ENCODE measurements at places on chromosomes 6 and 20.

GRCh38 chr6:23371132-23371915 lies 754.7 kb upstream of the NRSN1 start:
- no peak for DNase-seq

DNA sequence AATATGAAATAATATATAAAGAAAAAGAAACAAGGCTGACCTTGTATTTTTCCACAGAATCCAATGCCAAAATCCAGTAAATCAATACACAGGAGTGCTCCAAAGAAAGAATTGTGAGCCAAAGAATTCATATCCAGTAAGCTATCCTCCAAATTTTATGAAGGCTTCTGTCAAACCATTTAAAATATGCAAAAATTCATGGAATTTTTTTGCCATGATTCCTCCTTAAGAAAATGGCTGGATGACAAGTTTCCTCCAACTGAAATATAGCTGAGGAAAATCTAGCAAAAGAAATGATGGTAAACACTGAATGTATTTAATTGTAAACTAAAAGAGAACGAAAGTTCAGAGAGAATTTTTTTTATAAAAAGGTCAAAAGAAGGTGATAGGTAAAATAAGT lies 290.3 kb downstream of the UBE3D start:
- DNase-seq: no peak

- DNase-seq: peak; percentile 50
Observed at GRCh38 chr20:36493051-36493800, 48.1 kb upstream of the MYL9 start.

GRCh38 chr20:63335711-63336110 lies 25.4 kb downstream of the CHRNA4 start:
- DNase-seq: no peak

DNA sequence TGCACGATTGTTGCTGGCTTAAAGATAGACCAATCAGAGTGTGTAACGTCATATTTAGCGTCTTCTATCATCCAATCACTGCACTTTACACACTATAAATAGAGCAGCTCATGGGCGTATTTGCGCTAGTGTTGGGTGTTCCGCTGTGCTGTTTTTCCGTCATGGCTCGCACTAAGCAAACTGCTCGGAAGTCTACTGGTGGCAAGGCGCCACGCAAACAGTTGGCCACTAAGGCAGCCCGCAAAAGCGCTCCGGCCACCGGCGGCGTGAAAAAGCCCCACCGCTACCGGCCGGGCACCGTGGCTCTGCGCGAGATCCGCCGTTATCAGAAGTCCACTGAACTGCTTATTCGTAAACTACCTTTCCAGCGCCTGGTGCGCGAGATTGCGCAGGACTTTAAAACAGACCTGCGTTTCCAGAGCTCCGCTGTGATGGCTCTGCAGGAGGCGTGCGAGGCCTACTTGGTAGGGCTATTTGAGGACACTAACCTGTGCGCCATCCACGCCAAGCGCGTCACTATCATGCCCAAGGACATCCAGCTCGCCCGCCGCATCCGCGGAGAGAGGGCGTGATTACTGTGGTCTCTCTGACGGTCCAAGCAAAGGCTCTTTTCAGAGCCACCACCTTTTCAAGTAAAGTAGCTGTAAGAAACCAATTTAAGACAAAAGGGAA lies 57.9 kb downstream of the TRIM38 start:
- DNase-seq: peak; percentile 89

GRCh38 chr20:13665709-13666395 lies 27.1 kb upstream of the TASP1 start:
- no peak for DNase-seq

DNA sequence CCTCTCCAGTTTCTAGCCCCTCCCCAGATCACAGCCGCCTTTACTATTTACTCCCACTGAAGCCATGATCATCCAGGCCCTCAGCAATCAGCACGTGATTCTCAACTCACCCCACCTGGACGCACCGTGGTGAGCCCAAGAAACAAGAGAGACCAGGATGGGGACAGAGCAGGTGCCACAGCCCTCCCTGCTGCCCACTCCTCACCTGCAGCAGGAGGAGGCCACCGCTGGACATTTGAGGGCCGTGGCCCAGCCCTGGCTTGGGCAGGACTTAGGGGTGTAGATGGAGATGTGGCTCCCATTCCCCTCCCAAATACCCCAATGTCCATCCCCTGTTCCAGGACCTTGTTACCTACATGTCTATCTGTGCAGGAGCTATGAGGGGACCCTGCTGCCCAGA lies 20.3 kb downstream of the HLA-F start:
- no peak for DNase-seq

DNA sequence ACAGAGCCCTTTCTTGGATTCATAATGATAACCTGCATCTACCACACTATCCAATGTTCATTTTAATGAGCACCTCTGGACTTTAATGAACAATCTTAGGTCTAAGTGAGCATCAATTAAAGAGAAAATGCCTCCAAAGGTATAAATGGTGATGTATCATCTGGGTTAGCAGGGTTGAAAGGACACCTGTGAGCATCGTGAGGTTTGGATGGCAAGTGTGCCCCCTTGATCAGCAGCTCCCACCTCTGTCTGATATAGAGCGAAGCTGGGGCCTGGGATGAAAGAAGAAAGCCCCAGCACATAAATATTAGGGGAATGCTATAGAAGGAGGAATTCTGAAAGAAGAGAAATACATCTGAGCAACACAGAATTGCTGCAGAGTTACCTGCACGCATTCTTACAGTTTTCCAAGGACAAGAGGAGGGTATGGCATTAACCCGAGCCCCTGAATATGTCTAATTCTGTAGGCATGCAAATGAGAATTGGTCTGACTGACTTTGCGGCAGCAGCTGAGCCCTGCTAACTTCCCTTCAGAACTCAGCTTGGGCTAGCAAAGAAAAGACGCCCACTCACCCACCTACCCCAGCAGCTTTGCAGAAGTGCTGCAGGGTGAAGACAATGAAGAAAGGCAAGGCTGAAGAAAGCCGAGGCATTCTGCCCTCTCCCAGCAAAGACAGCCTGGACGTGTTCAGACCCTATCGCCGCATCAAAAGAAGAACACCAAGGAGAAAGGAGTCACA lies 136.2 kb downstream of the GMPR start:
- DNase-seq: no peak

DNA sequence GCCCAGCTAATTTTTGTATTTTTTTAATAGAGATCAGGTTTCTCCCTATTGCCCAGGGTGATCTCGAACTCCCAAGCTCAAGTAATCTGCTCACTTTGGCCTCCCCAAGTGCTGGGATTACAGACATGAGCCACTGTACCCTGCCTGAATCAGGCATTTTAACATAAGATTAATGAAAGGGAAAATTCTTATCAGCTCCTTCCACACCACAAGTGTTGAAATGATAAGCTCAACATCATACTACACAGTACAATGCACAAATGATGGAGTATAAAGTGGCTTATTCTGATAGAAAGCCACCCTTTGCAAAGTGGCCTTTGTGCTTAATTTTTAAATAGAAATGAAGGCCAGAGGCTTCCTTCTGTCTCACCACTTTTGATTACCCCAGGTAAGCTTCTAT lies 71.3 kb upstream of the MCHR2 start:
- no peak for DNase-seq

DNA sequence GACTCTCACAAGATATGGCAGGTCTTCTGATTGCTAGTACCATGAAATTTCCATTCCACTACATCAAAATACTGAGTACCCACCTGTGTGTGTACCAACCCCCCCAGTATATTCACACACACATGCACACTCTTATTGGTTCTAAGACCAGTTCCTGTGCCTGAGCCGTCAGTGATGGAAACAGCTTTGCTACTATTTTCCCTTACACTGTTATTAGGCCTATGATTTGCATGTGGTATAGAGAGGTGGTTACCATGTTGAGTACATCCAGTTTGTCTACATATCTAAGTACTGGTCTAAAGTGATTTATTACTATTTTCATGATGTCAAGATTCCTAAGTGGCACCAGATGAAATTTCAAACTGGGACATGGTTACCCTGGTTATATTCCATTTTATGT lies 459.9 kb downstream of the BCKDHB start:
- no peak for DNase-seq

DNA sequence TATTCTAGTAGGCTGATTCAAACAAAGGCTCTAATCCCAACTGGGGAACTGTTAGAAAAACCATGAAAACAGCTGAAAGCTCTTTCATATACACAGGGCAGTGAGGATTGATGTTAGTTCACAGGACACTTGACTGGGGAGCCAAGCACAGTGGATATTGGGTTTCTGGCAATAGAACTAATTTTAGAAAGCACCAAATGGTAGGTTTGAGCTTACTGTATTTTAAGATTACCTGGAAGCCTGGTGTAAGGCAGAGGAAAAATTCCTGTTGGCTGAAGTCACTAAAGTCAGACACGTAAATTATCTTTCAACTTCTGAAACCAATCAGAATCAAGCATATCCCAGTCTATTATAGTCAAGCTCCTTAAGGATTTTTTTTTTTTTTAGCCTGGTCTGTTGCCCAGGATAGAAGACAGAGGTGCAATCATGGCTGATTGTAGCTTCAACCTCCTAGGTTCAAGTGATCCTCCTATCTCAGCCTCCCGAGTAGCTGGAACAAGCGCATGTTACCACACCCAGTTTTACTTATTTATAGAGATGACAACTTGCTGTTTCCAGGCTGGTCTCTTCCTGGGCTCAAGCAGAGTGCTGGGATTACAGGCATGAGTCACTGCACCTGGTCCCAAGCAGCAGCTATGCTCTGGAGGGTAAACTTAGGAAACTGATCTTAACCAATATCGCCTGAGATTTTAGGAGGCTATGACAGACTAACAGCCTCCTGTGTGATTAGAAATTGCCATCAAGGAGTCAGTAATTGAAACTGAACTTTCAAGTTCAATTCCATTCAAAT lies 32.5 kb upstream of the SYNCRIP start:
- DNase-seq: no peak

DNA sequence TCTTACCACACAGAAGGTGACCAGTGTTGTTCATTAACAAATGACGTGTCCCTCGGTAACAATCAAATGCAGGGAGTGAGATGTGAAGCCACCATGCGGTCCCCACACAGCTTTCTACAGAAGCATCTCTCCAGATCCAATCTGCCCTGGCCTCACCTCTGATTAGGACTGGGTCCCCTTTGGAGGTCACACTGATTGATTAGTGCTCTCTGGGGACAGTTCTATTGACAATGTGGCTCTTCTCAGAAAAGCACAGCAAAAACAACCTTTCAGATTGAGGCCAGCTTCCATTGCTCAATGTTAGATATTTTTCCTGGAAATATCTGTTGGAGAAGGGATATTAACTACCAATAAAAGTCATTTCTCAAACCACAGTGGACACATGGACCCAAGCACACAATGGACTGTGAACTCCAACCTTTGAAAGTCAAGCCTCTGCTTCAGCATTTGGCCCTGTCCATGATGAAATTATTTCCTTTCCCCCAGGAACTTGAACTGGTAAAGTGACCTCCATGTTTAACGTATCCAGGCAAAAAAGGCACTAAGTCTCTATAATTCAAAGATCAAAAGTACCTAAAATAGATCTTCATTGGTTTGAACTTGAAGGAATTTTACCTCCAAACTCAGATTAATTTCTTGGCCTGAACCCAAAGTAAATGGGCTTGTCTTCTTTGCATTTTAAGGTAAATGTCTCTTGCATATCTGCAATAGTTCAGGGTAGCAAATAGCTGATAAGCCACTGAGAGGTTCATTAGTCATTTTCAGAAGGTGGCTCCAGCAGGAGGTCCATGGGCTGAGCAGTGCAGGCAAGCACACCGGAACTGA lies 118.5 kb downstream of the FOXA2 start:
- DNase-seq: no peak

- no peak for DNase-seq
Observed at GRCh38 chr20:14595051-14595450, 257.6 kb upstream of the FLRT3 start.

DNA sequence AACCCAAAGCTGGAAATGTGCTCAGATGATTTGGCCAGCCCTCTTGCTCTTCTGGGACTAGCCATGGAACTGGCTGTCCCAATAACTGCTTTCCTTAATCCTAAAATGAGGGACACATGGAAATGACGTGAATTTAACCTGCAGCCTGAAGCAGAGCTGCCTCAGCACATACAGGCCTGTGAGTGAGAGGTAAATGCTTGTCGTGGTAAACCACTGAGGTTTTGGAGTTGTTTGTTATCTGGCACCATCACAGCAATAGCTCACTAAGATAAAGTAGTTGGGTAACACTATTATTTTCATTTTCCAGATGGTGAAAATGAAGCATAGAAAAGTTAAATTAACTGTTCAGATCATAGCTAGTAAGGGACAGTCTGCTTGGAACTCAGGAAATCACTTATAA lies 333.4 kb upstream of the CHD6 start:
- no peak for DNase-seq

DNA sequence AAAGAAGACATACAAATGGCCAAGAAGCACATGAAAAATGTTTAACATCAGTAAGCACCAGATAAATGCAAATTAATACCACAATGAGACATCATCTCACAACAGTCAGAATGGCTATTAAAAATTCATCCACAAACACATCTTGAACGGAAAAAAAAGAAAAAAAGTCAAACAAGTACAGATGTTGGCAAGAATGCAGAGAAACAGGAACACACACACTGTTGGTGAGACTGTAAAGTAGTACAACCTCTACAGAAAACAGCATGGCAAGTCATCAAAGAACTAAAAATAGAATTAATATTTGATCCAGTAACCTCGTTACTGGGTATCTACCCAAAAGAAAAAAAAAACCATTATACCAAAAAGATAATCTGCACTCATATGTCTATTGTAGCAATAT lies 6.5 kb downstream of the STX7 start:
- no peak for DNase-seq

DNA sequence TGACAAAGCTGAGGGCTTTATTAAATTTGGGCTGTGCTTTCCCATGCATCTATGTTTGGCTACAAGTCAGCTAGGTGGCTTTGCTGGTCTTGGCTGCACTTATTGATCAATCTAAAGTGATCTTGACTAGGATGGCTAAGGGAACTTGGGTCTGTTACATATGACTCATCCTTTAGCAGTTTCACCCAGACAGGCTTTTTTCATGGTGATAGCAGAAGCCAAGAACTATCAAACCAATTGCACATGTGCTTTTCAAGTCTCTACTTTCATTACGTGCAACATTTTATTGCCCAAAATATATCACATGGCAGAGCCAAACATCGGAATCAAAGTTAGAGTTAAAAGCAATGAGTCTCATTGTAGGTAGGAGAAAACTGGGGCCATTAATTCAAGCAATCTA lies 626.3 kb downstream of the TENT5A start:
- DNase-seq: no peak

GRCh38 chr6:2232445-2232844 lies 13.0 kb downstream of the GMDS start:
- no peak for DNase-seq

DNA sequence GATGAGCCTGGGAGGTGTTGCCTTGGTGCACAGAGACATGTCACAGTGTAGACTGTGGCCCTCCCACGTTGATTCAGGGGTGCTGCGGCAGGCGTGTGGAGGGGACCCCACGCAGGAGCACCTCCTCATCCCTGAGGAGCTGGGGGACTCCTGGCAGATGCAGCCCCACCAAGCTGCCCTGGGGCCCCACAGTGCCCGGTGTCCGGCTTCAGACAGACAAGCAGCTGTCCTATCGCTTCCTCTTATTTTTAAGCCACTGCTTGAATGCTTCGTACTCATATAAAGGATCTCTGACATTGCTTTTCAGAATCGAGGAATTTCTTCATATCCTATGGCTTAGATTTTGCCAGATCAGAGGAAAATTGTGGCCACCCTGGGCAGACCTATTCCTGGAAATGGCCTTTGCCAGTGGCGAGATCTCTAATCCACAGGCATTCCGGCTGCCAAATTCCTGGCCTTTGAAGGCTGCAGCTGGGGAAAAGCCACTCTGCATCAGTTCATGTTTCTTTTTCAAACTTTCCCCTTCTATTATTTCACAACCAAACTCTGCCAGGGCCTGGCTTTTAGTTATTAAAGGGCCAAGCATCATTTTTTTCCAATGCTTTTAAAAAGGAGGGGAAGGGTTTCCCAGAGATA lies 337.0 kb downstream of the THBS2 start:
- no peak for DNase-seq

GRCh38 chr6:152462716-152463115 lies 174.4 kb downstream of the SYNE1 start:
- no peak for DNase-seq

All from activated CD8-positive, alpha-beta memory T cell treated with anti-CD3 and anti-CD28 coated beads, Interleukin-2, amount 10 ng/mL, durations not matched to agents 7 days and 5 days (primary cell).